ENCODE measurements at places on chromosomes 1 and 21.

DNA sequence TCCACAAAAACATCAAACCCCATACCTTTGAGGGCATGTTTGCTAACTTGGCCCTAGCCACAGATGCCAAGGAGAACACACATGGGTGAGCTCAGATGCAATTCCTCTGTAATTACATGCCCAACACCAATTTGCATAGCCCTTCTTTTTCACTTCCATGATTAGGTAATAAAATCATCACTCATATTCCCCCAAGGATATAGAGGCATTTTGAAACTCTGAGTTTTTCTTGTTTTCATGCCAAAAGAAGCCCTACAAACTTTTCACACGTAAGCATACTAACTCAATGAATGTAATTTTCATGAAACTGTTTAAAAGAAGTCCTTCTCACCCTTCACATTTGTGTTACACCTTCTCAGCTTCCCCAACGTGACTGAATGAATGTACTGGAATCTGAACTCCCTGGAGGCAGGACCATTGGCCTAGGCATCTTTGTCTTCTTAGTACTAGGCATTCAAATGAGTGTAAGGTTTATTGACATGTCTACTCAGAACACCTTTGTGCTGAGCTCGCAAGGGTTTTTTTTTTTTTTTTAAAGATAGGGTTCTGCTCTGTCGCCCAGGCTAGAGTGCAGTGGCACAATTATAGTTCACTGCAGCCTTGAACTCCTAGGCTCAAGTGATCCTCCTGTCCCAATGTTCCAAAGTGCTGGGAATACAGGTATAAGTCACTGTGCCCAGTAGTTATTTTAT, 31.0 kb downstream of the FBXO42 start:
- DNase-seq: no peak

GRCh38 chr21:25564349-25564948, 42.8 kb downstream of the MRPL39 start:
- DNase-seq: no peak

- DNase-seq: no peak
Observed at GRCh38 chr21:17585875-17586450, 26.7 kb downstream of the BTG3 start.

DNA sequence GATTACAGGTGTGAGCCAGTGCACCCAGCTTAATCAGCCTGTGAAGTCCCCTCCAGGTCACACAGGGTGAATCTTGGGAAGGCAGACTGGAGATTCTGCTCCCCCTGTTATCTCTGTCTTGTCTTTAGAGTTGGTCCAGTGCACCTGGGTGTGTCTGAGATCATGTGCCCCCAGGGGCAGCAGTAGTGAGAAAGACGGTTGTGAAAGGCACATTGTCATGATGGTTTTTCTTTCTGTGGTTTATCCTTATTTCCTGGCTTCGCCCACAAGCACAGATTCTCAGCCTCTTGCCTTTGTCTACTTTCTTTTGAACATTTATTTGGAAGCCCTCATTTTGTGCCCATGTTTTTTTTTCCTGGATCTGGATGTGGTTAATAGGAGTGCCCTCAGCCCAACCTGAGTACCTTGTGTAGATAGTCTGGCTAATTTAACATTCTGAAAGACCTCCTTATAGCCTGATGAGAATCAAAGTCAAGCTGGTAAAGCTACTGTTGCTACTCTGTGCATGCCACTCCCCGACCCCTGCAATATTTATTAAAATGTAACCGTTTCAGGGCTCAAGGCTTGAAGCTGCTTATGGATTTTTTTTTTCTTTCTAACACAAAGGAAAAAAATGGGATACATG, 23.7 kb downstream of the UCK2 start:
- DNase-seq: no peak

GRCh38 chr1:204831186-204831585, 39.5 kb upstream of the NFASC start:
- no peak for DNase-seq

DNA sequence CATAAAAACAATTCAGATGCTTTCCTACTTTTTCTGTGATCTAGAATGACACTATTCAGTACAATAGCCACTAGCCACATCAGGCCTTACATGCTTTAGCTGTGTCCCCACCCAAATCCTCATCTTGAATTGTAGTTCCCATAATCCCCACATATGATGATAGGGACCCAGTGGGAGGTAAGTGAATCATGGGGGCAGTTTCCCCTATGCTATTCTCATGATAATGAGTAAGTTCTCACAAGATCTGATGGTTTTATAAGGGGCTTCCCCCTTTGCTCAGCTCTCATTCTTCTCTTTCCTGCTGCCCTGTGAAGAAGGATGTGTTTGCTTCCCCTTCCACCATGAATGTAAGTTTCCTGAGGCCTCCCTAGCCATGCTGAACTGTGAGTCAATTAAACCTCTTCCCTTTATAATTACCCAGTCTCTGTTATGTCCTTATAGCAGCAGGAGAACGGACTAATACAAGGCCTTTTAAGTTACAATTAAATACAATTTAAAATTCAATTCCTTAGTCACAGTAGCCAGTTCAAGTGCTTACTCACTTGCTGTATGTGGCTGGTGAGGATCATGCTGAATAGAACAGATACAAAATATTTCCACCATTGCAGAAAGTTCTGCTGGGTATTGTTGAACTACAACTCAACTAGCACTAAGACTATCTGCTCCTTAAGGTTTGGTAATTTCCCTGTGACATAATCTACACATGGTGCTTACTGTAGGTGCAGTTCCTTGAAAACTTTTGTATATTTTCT, 106.7 kb downstream of the SCMH1 start:
- DNase-seq: no peak

GRCh38 chr1:212351588-212352362, 62.9 kb downstream of the PACC1 start:
- no peak for DNase-seq

GRCh38 chr1:207883660-207884250, 27.2 kb downstream of the CD34 start:
- no peak for DNase-seq
